ENCODE measurements at places on chromosomes 3 and 15.

DNA sequence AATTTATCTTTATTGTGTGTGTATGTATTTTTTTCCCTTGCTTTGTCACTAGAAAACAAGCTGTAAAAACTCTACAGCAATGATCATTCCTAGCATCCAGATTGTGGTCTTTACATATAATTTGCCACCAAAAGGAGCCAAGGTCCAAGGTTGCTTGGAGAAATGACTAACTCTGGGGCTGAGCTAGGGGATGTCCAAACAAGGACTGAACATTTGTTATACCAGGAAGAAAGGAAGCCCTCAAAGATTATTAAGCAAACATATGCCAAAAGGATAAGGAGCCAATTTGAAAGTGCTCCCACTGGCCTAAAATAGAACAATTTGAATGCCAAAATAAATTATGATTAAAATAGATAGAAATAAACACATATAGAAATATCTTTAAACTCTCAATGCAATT is 293.3 kb downstream of the ZIC1 start:
- DNase-seq = no peak

- no peak for DNase-seq
Measured at GRCh38 chr3:100988080-100988479, 5.1 kb downstream of the ABI3BP start.

- DNase-seq = no peak
Measured at GRCh38 chr15:99453637-99454030, 112.2 kb upstream of the MEF2A start.

- DNase-seq = no peak
Measured at GRCh38 chr15:78889000-78889399, 16.3 kb downstream of the MORF4L1 start.

DNA sequence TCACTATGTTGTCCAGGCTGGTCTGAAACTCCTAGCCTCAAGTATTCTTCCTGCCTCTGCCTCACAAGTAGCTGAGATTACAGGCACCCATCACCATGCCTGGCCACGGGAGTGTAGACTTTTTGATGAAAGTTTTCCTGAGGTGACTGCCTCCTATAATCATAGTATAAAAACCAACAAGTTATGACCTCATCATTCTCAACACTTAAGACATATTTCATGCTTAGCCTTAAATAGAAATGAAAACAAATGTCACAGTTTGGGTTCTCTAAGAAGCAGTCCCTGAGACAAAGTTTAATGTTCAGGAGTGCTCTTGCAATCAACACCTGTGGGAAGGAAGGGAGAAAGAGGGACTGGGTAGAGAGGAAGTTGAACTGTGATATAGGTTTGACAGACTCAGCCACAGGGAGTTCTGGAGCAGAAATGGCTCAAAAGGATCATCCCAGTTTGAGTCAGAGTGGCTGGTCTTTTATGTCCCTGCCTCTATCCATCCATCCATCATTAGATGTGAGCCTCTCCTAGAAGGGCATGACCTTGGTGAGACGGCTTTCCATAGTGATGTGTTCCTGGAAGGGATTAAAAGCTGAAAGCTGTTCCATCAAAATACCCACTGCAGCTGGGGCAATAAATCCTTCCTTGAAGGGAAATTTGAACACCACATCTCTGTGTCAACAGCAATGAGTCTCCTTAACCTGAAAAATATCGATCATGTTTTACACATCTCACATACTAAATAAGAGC is 16.2 kb upstream of the ABHD5 start:
- no peak for DNase-seq

DNA sequence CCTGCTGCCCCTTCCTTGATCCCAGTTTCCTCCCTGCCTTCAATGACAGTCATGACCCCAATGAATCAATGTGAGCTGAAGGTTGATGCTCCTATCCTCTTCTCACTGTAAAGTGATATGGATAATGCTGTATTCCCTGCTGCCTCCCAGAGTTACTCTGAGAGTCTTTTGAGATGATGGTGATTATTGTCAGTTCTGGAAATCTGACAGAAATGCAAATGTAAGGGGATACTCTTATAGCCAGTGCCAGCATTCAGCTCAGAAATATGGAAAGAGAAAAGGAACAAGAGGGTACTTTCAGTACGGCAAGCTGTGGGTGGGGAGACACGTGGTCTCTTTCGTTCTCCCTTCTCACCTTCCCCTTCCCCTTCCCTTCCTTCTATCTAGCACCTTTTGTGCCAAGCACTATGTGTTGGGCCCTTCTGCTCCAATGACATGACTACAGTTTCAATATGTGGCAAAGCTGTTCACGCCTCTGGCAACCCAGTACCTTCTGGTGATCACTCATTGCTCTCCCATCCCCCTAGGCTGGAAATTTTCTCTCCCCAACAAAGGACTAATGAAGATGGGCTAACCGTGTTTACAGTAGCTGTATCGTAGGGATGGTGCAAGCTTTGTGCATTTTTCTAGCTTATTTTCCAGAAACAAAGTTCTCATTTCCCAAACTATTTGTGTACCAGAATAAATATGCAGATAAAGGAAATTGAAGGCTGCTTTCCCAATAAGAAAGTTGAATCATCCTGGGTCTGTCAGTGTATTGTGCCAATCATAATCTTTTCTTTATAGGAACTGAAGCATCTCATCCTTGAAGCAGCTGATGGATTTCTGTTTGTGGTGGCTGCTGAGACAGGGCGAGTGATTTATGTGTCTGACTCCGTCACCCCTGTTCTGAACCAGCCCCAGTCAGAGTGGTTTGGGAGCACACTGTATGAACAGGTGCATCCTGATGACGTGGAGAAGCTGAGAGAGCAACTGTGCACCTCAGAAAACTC is 70.3 kb downstream of the ARNT2 start:
- peak; percentile 21 for DNase-seq

- DNase-seq = peak; percentile 24
Measured at GRCh38 chr3:159988617-159989271, at the start of gene IL12A. TSS of gene IL12A (plus strand) at chr3:159988835.

DNA sequence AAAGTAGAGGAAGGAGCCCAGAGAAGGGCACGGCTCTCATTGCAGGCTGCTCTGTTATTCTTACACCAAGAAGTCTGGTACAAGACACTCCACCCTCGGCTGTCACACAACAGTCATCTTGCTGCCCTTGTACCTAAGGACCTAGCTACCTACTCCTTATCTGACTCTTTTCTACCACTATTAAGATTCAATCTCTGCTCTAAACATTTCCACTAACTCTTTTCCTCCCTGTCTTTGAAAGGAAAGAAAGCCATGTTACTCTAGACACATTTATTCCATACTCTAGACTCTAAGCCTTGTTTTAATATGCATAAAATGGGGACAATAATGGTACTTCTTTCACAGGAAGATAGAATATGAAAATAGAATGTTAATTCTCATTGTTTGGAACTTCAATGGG is 73.3 kb upstream of the C3orf49 start:
- DNase-seq = no peak

GRCh38 chr3:37243820-37244748 is 69.7 kb upstream of the LRRFIP2 start:
- peak; percentile 22 for DNase-seq

DNA sequence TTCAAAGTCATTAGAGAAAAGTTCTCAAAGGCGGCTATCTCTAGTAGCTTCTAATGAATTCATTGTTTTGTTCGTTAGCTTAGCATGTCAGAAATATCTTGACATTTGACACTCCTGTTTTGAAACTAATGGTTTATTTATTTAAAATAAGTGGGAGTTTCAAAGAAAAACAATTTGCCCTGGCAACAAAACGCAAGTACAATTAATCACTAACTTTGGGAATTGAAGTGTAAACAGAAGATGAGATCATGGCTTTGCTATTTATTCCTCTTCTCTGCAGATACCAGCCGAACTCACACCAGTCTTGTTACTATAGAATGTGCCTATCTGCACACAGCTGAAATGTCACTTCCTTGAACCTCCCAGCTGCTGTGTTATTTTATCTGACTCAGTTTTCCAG is 27.5 kb downstream of the MASP1 start:
- peak; percentile 56 for DNase-seq

- no peak for DNase-seq
Measured at GRCh38 chr15:41919201-41919820, 25.5 kb upstream of the SPTBN5 start.

DNA sequence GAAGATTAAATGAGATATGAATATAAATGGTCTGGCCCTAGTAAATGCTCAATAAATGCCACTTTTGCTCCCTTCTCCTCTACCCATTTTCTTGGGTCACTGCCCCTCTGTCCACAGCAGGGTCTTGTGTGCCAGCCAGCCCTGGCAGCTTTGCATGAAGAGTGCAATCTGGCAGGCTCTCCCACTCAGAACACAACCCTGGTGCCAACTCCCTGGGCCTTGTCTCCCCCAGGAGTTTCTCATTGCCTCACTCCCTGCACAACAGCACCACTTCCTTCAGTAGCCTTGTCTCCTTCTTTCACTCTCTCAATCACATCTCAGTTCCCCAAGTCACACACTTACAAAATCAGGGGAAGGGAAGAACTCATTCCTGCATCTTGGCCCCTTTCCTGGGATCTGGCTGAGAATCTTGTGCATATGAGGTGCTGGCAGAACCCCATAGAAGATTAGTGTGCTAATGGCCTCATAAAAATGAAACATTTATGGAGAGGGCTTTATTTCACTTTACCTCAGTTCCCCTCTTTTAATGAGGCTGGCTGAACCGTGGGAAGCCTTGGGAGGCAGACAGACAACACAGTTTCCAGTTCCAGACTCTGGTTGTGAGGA is 445.9 kb upstream of the PROK2 start:
- no peak for DNase-seq

GRCh38 chr15:59242649-59243048 is 36.0 kb downstream of the LDHAL6B start:
- no peak for DNase-seq

- DNase-seq = no peak
Measured at GRCh38 chr15:56016281-56016680, 22.9 kb upstream of the NEDD4 start.

- DNase-seq = no peak
Measured at GRCh38 chr3:71902258-71903111, 117.5 kb upstream of the PROK2 start.

DNA sequence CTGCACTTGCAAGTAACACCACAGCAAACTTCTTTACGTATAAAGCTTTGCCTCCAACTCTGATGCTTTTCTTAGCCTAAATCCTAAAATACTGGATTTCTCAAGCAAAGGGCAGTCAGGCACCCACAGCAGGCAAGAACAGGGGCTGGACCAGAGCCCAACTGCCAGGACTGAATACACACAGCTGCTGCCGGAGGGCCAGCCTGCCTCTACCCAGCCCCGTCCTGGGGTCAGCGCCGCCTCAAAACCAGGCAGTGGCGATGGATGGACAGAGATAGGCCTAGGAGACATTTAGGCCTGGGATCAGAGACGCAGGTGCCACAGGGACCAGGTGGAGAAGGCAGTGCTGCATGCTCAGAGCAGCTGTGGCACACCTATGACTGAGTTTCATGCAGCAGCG is 47.6 kb upstream of the SEC61A1 start:
- no peak for DNase-seq

GRCh38 chr15:77572186-77572585 is 60.5 kb downstream of the LINGO1 start:
- no peak for DNase-seq

GRCh38 chr3:122410639-122411038 is 5.2 kb downstream of the WDR5B start:
- DNase-seq = no peak

DNA sequence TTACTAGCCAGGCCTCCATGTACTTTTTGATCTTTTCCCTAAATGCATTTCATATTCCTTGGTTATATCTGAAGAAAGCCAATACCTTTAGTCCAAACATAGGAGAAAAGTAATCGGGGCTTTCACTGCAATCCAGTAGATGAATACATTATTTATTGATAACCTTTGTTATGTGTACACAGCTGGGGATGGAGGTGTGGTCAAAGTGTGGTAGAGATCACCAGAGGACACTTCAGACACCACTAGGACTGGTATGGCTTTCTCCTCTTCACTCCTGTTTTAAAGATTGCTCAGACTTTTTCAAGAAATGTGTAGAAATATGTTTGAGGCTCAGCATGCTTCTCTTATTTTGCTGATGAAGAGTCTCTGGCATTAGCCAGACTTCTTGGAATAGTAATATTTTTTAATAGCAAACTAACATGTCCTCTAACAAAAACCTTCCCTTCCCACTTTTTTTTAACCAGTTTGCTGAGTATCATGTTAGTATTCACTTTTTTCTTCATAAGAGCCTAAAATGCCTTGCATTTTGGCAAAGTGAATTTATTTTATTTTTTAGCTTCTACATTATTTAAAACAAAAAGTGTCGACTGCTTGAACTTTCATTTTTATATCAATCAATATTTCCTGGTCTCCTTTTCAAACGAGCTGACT is 65.6 kb upstream of the MBNL1 start:
- peak; percentile 41 for DNase-seq

DNA sequence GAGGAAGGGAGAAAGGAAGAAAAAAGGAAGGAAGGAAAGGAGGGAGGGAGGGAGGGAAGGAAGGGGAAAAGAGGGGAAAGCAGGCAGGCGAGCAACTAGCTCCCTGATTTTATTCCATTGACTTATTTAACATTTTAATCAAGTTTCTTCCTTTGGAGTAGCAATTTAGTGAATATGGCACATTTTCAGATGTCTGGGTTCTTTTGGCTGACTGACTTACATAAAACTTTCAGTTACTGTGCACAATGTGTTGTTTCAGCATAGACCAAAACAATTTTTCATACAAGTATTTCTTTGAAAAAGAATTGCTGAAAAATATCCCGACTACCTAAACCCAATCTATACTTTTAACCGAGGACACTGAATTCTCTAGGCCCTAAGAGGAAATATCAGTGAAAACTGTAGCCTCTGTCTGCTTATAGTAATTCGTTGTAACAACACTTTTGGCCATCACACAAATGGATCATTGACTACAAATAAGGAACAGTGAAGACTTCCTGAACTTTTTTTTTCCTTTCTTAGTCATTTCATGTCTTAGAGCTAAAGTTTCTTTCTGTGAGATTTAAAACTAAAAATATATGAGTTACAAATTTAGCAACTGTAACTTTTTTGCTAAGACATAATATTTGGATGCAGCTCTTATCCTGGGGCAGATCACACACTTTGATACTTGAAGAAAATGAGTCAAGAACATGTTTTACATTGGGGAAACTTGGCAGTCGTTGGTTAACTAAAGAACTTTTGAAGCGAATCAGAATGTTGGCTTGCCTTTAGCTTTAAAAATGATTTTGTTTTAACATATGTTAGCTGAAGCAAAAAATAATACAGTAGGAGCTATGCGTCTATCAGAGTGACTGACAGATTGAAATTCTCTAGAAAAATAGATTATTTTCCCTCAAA is 79.6 kb downstream of the SOX2 start:
- no peak for DNase-seq

Data from NCI-H1417 (cell line).